Mesendoderm (in vitro differentiated cells): ENCODE measurements at places on chromosomes 7 and 10.

DNA sequence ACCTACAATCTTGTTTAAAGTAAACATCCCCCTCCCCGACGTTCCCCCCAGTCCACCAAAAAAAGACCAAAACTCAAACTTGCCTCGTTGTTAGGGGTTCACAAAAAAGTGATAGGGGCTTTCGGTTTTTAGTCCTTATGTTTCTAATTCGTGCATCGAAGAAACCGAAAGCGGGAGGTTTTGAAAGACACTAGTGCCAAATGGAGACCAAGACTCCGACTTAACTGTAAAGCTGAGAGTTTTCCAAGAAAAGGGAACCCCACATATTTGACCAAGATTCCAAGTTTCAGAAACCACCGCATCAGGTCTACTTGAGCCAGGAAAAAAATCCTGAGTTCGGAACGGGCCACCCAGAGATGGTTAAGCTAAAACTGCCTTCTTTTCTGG is 534 bp downstream of the PSMA2 start:
- DNase-seq: no peak

DNA sequence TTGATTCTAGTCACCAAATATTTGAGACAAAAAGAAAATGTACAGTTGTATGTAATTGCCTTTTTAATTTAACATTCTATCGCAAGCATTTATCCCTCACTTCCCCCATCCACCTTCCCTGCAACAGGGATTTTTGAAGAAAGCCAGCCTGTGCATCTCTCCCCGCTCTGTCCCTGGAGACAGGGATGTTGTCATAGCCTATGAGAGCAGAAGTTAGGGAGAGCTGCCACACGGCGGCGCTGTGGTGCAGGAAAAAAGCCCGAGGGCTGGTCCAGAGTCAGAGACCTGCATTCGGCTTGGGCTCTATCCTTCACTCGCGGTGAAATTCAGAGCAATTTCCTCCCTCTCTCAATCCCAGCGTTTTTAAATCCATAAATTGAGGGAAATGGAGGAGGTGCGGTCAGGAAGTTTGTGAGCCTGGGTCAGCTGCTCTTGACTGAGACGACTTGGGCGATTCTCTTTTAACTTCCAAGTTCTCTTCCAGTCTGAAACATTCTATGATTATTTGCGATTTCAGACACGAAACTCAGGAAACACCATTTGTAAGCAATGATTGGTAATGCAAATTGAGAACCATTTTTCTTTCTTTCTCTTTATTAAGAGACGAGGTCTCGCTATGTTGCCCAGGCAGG is 17.5 kb downstream of the HKDC1 start:
- peak; percentile 89 for DNase-seq

DNA sequence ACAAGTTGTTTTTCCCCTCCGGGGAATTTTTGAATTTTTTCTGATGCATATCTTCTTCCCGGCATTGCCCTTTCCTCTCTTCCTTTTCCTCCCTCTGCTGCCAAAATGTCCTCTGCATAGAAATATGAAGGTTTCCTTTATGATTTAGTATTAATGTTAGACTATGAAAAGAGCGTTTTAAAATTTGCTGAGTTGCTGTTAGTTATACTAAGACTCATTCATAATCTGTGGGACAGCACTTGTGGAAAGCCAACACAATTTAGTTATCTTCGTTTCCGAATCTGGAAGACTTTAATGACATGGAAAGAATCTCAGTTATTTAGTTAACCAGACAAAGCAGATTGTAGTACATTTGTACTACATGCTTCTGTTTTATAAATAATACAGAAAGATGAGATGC is 25.0 kb downstream of the POU6F2 start:
- DNase-seq: no peak

DNA sequence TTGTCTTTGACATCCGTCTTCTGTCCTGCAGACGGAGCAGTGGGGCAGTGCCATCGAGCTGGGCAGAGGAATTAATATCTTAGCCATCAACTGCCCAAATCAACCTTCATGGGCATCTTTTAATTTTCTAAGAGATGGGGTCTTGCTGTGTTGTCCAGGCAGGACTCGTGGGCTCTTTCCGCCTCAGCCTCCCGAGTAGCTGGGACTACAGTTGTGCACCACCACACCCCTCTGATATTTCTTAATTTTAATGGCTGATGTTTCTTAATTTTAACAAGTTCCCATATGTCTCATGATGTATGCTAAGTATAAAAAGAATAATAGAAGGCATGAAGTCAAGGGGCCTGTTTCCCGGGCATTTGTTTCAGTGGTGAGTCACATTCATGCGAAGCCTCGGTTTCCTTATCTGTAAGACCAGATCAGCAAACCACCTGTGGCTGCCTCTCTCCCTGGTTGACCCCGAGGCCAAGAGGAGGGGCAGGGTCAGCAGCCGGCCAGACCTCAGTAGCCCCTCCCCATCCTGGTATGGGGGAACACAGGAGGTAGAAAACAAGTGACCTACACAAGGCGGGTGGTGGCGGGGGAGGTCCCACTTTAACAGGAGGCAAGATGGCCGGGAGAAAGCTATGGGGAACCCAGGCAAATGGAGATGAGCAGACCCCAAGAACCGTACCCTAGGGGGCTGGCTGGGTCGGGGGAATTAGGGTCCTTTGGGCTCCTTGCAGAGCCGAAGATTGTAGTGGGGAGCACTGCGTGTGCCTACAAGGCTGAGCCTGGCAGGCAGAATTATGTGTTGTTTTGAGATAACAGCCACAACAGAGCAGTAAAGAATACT is 85.5 kb downstream of the CUX1 start:
- DNase-seq: no peak

DNA sequence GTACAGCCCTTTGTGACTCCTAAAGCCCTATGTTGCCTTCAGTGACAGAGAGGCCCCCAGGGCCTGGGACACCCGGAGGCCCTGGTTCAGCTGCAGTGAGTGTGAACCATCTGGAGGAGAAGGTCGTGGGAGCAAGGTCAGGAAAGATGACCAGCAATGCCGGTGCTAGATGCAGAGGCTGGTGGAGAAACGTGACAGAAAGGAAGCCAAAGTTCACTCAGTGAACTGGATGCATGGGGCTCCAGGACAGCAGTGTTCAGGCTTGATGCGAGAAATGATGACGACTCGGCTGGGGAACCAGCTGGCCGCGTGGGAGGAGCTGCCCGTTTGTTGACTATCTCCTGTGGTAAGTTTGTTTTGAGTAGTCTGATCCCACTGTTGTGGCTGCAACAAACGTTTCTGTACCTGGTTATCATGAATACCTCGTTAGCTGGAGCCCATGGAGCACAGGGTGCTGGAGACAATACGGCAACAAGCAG is 54.1 kb upstream of the MKRN1 start:
- DNase-seq: no peak

GRCh38 chr7:153354071-153354470 is 594.5 kb downstream of the ACTR3B start:
- DNase-seq: no peak

DNA sequence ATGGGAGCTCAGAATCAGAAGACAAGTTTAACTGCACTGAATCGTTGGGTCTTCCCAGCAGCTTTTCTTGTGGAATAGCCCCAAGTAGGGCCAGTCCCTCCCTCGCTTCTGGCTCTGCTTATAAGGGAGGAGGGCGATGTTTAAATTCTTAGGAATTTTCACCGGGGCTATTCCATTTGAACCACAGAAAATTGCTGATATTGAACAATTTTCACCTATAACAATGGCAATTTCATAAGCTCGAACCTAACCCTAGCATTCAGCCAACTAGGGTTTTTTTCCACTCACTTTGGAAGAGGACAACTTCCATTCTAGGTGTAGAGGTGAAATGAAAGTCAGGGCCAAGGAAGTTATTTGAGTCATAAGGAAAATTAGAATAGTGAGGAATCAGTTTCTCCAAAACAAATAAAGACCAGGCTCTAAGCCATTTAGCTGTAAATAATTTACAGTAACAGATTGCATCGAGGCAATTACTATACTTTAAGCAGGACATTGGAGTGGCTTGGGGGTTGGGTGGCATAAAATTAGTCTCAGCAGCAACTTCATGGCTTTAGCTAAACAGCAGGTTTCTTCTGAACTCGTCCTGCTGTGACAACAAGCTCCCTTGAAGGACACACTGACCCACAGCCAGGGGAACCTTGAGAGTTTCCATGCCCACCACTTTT is 1.5 kb upstream of the ATP6V0A4 start:
- no peak for DNase-seq

DNA sequence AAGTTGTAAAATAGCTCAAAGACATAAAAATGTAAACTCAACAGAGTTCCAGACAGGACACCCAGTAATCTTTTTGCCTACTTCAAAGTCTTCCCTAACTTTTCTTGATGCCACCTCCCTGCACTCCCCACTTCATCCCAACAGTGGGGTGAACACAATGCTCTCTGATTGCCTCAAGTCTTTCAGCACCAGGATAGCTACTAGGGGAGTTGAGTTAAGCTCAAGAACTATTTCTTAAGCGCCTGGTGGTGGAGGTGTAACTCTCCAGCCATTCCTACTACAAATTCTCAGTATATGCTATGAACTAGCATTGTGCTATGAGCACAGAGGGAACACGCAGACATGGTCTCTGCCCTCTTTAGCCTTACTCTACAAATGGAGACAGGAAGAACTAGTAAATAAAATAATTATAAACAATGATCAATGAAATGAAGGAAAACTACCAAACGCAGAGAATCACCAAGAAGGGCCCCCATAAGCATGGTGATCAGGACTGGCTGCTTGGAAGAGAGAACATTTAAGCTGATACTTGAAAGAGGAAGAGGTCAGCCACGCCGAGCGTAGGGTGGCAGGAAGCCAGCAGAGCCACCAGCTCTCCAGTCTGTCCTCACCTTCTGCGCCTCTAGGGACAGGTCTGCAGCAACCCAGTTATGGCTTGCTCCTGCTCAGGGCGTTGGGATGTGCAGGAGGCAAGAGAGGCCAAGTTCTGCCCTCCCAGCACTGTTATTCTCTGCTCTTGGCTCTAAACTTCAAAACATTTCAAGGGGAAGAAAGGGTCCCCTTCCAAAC is 16.7 kb upstream of the FRA10AC1 start:
- DNase-seq: peak; percentile 19

GRCh38 chr10:2019281-2019680 is 282.0 kb upstream of the ADARB2 start:
- DNase-seq: no peak

GRCh38 chr7:118580743-118581382 is 356.4 kb downstream of the ANKRD7 start:
- DNase-seq: peak; percentile 15
